ENCODE measurements at places on chromosomes 1 and 21.

GRCh38 chr1:178689769-178690168 lies 35.3 kb upstream of the RALGPS2 start:
- DNase-seq: no peak

DNA sequence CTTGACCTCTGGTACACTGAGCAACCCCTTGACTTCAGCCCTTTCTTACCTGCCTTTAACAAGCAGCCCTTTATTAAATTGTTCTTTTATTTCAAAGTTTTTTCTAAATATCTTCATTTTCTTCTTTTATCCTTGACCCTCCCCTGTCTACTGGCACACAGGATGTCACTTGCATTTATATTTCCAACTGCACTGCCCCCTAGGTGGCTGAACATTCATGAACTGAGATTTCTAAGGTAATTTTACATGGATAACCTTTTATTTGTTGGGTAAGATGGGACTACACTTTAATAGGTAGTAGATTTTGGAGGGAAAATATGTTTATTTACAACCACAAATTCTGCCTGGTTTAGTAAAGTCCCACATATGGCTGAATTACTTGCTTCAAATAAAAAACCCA lies 190.0 kb downstream of the ATP6V1G3 start:
- no peak for DNase-seq

DNA sequence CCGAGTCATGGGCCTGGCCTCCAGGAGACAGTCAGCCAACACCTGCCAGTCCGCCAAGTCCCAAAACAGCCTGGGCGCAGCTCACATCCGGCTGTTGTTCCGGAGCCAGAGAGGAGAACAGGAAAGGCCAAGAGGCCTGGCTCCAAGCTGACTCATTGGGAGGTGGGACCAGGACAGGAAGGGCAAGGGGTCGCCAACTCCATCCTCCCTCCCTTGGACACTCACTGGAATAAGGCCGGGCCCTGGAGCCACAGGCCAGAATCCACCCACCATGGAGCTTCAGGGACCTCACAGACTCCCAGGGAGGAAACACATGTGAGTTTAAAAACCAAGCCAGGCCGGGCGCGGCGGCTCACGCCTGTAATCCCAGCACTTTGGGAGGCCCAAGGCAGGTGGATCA lies 25.1 kb upstream of the CLIC4 start:
- no peak for DNase-seq

DNA sequence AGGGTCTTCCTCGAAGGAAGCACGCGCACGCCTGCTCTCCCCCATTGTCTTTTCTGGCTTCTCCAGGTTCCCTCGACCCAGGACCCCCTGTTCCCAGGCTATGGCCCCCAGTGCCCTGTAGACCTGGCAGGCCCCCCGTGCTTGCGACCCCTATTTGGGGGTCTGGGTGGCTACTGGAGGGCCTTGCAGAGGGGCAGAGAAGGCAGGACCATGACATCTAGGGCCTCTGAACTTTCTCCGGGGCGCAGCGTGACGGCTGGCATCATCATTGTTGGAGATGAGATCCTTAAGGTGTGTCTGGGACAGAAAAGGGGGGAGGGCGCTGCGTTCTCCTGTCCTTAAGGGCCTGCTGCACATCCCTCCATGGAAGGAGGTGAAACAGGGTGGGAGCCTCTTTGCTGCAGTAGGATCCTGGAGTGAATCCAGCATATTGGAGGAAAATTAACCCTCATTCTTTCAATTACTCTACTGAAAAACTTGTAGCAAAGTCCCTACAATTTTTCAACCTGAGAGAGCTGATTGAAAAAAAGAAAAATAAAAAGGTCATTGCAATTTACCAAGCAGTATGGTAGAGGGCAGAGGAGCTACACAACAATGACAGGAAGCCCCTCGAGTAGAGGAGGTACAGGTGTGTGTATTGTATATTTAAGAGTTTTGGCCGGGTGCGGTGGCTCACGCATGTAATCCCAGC lies 777 bp downstream of the FLAD1 start:
- no peak for DNase-seq

- DNase-seq: no peak
These were observed 82.7 kb upstream of the BCAR3 start for GRCh38 chr1:93764366-93764750.

DNA sequence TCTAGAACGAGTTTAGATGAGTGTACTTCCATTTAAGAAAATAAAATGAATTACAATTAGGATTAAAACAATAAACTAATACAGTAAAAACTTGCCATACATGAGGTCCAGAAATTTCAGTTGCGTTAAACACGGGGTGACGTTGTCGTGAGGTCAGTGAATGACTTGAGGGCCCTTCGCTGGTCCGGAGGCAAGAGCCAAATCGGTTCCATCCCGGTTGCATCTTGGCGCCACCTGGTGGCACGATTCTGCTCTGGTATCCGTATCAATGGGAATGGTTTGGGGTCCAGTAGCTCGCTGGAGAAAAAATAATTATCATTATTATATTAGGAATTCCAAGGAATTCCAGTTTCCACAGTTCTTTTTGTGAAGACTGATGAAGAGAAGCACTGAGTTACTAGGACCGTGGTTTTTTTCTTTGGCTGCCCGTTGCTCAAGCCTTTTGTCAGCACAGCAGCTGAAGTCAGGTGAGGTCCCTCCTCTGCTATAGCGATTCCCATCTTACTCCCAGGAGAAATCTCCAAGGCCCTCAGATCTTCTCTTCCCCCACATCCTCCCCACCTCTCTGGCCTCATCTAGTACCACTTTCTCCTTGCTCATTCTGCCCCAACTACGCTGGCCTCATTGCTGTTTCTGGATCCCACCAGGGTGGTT lies 161.4 kb downstream of the SLC35F3 start:
- DNase-seq: peak; percentile 14

- no peak for DNase-seq
These were observed 42.7 kb upstream of the FASLG start for GRCh38 chr1:172616195-172616594.

- DNase-seq: no peak
These were observed 127.4 kb upstream of the NRIP1 start for GRCh38 chr21:15192243-15192642.

DNA sequence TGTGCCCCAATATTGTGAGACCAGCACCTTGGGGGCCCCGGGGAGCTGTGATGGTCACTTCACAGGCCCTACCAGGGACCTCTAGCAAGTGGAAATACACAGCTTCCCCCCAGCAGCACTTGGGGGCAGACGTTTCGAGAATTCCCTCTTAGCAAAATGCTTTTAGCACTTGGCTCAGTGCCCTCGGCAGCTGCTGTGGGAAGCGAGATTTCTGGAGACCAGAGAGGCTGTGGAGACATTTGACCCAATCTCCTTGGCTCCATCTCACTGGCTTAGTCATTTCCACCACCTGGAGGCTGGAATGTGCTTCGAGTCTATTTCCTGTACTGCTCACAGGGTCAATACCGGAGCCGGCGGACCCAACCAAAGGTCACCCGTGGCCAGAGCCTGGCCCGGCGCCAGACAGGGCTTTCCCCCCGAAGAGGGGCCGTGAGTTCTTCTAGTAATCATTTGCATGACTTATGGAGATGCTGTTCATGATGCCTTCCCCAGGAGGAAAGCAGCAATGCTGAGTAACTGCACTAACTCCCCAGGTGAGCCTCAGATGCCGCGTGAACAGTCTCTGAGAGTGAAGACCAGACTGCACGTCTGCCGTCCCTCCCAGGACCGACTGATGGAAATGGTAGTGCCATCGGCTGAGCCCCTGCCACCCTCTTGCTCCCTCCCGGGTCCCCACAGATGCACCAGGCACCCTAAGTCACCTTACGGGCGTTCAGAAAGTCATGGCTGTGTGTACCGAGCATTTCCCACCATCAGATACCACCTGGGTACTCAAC lies 4.4 kb upstream of the C2CD2 start:
- DNase-seq: no peak

- DNase-seq: no peak
These were observed 173.2 kb downstream of the LBR start for GRCh38 chr1:225254676-225255075.

DNA sequence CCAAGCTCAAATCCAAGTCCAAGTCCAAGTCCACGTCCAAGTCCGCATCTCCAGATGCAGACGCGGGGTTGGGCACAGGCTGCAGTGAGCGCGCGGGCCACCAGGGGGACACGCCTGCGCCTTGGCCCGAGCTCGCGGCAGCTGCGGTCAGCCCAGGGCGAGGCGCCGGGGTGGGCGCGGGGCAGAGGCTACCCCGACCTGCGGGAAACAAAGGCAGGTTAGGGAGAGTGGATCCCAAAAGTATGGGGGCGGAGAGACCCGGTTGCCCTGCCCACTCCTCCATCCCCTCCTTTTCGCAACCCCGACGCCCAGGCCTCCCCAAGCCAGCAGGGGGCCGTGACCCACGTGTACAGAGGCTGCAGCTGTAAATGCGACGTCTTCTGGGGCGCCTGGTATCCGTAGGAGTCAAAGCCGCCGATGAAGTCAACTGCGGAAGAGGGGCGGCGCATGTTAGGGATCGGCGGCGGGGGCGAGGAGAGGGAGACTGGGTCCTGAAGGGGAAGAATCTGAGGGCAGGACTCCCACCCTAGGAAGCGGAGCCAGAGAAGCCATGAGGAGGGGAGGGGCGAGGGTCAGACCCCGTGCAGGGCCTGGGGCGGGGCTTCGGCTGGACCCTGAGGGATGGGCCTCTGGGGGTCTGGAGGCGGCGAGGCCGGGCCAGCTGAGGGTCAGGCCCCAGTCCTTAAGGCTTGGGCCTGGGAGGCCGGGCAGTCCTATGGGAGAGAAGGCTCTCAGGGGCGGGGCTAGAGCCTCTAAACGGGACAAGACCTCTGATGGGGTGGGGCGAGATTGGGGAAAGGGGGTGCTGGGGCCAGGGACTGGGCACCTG lies 58.0 kb downstream of the NKAIN1 start:
- peak; percentile 45 for DNase-seq

DNA sequence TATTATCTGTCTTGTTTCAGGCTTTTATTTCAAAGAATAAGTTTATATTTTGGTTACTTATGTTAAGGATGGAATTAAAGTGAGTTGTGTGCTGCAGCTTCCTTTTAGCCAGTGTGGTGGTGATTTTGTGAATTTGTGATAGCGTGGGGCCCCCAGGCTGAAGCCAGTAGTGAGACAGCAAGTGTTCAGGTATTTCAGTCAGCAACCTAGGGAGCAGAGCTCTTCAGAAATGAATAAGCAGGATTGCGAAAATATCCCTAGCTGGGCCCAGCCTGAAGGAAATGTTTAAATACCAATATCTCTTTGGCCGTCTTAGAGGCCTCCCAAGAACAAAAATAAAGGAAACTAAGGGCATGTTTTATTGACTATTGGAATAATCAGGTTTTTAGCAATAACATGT lies 150.8 kb upstream of the C1orf105 start:
- DNase-seq: no peak

DNA sequence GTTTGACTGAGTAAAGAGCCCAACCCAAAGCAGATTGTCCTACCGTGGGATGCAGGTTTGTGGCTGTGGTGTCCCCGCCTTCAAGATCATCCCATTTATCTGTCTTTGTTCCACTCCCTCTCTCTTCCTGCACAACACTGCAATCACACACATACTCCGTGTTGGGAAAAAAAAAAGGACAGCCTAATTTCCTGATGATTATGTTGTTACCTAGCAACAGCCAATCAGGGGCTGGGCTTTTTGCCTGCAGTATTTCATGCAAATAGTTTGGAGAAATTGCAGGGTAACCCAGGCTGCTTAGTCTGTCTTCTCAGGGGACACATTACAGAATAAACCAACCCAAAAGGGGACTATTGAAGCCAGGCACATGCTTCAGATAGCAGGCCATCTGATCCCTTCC lies 38.3 kb downstream of the PHC2 start:
- no peak for DNase-seq

GRCh38 chr1:232287676-232288569 lies 342.0 kb downstream of the SIPA1L2 start:
- DNase-seq: no peak

DNA sequence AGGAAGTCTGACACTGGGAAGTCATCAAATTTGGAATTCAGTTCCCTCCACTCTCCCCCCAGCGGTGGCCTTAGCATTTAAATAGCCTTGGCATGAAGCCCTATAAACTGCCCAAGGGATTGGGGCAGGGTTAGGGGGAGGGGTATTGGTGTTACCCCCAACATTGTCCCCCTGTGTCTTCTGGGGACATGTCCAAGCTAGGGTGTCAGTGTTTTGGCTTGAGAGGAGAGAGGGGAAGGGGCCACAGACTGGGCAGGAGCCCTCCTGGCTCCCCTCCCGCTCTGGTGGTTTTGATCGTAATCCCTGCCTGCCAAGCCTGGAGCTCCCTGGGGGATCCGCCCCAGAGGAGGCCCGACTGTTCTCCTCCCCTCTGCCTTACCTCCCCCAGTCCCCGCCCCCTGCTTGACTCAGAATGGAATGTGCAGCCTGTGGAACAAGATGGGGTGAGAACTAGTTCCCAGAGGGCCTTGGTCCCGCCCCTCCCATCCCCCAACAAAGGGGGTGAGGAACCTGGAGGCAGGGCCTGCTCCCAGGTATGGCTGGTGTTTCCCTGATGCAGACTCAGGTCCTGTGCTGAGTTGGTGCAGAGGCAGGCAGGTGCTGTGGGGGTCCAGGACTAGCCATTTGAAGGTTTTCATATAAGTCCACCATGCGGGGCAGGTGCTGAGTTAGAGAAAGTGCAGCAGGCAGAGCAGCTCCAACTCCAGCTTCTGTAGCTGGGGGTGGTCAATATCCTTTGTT lies 7.4 kb downstream of the SOX13 start:
- DNase-seq: no peak

- DNase-seq: no peak
These were observed 326.3 kb upstream of the PKN2 start for GRCh38 chr1:88357729-88358128.

- DNase-seq: no peak
These were observed 16.7 kb downstream of the AMPD2 start for GRCh38 chr1:109636201-109636952.

DNA sequence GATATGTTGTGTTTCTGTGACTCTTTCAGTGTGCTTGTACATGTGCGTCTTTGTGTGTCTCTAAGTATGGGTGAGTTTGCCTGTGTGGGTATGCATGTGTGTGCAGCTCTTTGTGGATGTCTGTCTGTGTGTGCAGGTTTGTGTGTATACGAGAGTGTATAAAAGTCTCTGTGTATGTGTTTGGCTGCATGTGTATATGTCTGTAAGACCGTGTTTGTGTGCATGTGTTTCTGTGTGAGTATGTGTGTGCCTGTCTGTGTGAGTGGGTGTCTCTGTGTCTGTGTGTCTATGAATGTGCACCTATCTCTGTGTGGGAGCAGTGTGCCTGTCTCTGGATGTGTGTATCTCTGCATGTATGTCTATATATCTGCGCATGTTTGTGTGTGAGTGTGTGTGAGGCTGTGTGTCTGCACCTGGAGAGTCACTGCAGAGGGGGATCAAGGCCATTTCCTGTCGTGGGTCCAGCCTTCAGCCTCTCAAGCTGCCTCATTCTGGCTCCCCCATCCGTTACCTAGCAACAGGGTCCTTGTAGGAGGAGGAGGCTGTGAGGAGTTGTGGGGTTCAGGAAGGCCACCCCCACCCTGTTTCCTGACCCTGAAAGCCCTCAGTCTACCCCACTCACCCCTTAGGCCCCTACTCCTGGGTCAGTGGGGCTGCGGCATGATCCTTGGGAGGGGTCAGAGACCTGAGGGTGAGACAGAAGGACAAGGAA lies 10.4 kb downstream of the FGR start:
- DNase-seq: no peak

GRCh38 chr21:41865002-41865777 lies 14.0 kb downstream of the PRDM15 start:
- DNase-seq: no peak

GRCh38 chr1:218080863-218081262 lies 204.2 kb upstream of the RRP15 start:
- DNase-seq: no peak

GRCh38 chr1:76269155-76269554 lies 194.6 kb downstream of the ST6GALNAC3 start:
- no peak for DNase-seq

- no peak for DNase-seq
These were observed 33.3 kb upstream of the TENT5C start for GRCh38 chr1:117572546-117572945.

- no peak for DNase-seq
These were observed at the start of gene SERTAD4 for GRCh38 chr1:210232511-210233215. TSS of gene SERTAD4 (plus strand) at chr1:210232796. CDS start at chr1:210237961, 5,165 bp downstream.

GRCh38 chr1:238991765-238992495 lies 394.4 kb upstream of the CHRM3 start:
- no peak for DNase-seq

Measured in activated CD8-positive, alpha-beta memory T cell treated with anti-CD3 and anti-CD28 coated beads for 48 hours (primary cell).